ENCODE measurements at places on chromosomes 1 and 21.

- DNase-seq = no peak
Measured at GRCh38 chr1:1426496-1427105, 5.5 kb upstream of the ANKRD65 start.

DNA sequence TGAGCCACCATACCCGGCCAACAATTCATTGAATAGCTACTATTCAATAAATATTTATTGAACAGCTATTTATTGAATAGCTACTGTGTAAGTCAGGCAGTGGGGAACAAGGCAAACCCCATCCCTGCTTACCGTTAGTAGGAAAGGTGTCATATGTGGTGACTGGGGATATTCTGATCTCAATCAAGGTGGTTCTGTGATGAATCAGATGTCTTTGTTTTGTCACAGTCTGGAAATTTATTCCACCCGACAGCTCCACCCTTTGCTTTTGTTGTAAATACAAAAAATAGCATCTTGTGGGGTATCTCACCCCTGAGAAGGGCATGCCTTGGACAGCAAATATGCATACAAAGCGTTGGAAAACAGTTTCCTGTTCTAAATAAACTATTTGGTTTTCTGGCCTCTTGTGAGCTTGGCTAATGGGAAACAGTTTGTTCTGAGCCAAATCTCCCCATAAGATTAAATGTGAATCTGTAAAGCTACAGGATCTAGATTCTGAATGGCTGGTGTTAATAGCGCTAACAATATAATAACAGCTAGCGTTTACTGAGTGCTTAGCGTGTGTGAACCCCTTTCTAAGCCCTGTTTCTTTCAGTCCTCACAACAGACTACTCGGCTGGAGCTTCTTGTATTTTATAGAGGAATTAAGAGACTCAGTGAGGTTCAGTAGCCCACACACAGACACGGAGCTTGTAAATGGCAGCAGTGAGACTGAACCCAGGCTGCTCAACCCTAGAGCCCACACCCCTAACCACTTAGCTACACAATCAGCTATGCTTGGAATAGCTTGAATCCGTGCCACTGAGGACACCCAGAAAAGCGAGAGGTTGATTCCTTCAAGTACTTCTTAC lies 5.5 kb downstream of the PDPN start:
- DNase-seq = no peak

DNA sequence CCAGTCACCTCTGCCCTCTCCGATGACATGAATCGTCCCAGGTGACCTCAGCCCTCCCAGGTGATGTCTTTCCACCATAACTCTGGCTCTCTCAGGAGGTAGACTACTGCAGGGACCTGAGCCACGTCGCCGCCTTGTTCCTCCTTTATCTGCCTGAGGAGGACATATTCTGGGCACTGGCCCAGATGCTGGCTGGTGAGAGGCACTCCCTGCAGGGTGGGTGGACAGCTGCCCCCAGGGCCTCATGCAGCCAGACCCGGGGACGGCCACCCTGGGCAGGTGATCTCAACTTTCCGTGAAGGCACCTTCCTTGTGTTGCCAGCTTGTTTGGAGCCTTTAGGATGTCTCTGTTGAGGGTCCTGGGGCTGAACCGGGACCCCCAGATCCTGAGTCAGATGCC lies 13.9 kb upstream of the ZBTB17 start:
- no peak for DNase-seq

GRCh38 chr1:30680429-30680828 lies 43.0 kb downstream of the MATN1 start:
- no peak for DNase-seq

- DNase-seq = no peak
Measured at GRCh38 chr1:238232084-238232710, 341.5 kb upstream of the ZP4 start.

DNA sequence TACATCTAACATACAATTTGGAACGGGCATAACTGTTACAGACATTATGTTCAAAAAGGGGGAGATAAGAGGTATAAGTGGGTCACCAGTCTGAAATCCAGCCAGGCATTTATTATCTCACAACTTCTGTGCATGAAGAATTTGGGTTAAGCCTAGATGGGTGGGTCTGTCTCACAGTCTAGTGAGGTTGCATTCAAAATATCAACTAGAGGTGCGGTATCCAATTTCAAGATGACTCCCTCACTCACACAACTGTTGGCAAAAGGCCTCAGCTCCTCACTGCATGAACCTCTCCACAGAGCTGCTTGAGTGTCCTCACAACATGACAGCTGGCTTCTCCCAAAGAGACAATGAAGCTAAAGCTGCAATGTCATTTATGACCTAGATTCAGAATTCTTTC lies 4.7 kb downstream of the AUNIP start:
- DNase-seq = no peak

DNA sequence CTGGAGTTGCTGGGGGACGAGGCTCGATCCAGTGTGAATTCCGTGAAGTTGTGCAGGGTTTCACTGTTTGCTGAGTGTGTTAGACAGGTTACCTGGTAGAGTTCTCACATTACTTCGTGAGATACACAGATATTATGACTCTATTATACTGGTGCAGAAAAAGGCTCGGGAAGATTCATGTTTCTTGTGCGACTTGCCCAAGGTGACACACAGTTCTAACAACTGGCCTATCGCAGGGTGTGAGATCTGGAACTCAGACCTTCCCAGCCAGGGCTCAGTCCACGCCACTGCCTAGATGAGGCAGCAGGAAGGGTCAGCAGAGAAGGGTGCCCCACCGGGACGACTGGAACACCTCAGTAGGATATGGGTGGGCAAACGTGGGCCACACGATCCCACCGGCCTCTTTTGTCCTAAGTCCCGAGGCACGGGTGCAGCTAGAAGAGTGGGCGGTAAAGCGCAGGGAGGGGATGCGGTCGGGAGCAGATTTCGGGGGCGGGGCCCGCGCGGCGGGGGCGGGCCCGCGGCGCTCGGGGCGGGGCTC lies 296 bp upstream of the RNPEP start:
- no peak for DNase-seq

DNA sequence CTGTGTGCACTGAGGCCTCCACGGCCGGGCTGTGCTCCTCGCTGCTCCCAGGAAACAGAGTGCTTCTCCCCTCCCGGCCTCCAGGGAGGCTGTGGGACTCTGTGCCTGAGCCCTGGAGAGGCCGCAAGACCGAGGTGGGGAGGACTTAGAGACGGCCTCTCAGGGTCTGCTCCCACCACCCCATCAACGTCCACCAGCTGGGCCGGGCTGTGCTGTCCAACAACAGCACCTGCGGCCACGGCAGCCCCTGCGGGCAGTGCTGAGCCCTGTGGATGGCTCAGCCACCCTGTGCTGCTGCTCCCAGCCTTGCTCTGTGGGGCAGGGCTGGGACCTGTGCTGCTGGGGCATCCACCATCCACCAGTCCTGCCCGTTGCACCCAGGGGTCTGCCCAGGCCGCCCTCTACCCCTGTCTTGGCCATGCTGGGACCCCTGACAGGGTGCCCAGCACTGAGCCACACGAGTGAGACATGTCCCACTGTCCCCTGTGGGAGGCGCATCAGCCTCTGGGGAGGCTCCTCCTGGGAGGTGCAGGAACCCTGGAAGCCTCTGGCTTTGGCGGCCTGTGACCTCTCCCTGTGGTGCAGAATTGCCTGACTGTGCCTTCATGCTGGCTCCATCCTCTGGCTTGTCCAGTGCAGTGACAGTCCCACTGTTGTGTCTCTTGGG lies 31.2 kb upstream of the LRRC3 start:
- DNase-seq = no peak

DNA sequence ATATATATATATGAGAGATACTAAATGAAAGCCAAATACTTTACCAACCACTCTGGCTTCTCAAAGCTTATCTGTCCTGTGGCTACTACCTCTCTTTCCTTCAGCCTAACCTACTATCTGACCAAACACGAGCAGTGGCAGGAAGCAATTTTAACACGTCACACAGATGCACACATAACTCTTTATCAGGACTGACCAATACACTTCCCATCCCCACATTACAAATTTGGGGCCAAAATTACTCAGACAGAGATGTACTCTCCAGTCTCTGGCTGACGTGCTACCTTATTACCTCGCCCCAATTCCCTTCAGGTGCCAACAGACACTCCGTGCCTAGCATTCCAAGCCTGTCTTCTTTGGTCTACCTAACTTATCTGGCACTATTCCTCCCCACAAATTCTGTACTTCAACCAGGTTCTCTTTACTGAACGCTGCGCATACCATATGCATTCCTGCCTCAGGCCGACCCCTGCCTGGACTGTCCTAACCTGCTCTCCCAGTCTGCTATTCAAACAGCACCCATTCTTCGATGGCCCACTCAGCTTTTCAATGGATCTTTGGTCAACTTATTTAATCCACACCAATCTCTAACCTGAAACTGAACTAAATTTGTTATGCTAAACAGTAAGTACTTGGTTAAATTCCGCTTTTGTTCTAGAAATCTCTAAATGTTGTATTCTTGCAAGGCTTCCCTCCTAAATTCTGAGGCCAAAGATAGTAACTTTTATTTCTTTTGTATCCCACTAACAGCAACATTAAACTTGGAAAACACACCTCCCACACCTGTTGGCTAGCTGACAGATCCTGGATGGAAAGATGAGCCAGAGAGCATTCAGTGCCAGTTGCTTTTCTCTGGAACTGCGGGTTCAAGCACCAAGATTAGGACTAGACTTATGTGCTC lies 27.9 kb downstream of the RERE start:
- no peak for DNase-seq

DNA sequence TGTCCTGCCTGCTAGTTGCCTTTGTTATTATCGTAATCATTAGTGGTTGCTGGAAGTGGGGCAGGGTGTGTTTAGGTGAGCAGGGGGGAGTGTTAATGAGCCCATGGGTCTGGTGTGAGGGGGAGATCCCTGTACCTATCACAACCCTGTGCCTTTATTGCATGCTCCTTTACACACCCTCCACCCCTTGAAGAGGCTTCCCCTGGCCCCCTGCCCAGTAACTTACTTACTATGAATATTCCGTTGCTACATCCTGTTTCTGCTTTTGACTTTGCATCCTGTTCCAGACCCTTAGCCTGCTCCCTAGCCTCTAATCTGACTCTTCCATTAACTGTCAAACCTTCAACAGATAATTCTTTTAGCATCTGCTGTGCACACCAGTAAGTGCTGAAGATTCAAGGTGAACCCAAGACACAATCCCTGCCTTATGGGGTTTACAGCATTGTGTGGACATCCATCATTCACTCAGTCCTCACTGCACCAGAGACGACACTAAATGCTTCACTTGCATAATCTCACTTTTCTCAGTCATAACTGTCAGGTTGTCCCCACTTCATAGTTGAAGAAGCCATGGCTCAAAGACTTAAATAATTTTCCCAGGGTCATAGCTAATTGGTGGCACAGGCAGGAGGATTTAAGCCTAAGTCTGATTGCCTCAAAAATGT lies 47.9 kb downstream of the CDC7 start:
- DNase-seq = no peak
